ENCODE measurements at places on chromosomes 1 and 21.

- no peak for DNase-seq
Measured at GRCh38 chr1:9539829-9540550, 725 bp downstream of the SLC25A33 start.

GRCh38 chr21:39812983-39813382 lies 54.3 kb upstream of the PCP4 start:
- DNase-seq, result no peak

DNA sequence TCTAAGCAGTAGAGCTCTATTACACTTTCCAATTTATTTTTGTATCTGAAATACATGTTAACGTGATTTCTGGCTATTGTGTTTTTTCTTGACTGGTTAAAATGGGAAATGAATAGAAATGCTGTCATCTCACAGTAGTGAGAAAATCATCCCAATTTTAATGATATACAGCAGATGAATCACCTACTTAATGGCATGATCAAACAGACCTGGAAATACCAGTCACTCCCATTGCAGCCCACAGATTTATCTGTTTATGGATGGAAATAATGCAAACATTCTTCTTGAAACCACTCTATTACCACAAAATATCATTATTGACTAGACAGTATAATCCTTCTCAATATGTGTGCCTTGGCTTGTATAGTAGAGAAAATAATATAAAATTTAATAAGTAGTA lies 497.8 kb upstream of the ADAMTS5 start:
- DNase-seq, result no peak

- no peak for DNase-seq
Measured at GRCh38 chr1:154715385-154715784, 107.4 kb upstream of the ADAR start.

- no peak for DNase-seq
Measured at GRCh38 chr21:34836933-34837505, 168.2 kb downstream of the CLIC6 start.

DNA sequence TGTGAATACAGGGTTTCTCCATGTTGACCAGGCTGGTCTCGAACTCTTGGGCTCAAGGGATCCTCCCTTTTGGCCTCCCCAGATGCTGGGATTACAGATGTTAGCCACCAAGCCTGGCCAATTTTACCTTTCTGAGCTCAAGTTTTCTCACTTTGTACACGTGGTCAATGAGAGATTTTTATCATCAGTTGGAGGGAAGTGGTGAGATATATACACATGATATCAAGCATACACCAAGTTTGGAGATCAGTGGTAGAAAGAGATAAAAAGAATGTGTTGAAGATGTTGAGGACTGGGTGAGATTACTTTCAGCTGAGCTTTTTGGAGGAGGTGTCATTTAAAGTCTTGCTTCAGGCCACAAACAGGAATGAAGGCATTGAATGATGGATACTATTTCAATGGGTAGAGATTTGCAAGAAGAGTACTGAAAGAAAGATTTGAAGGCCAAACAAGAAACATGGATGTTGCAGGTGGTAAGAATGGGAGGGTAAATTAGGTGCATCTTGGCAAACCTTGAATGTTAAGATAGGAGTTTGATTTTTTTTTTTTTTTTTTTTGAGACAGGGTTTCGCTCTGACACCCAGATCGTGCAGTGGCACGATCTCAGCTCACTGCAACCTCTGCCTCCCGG lies 3.0 kb upstream of the SESN2 start:
- no peak for DNase-seq
